ENCODE measurements at places on chromosomes 1 and 21.

- DNase-seq: peak; percentile 54
Observed at GRCh38 chr1:39508857-39509305, 17.4 kb downstream of the BMP8A start.

- DNase-seq: no peak
Observed at GRCh38 chr1:211985556-211986264, 49.6 kb downstream of the INTS7 start.

DNA sequence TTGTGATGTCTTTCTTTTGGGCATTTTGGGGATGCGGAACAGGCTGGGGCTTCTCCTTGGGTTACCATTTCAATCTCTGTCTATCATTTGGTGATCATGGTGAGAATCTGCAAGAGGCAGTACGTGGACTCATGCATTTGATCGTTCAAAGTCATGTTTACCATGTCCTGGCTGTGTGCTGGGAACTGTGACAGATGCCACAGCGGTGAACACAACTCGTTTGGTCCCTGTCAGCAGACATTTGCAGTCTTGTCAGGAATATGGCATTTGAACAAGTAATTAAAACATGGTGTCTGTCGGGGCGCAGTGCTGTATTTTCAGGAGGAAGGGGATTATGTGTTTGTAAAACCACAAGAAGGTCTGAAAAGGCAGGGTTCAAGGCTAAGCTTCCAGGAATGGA is 103.3 kb upstream of the IGSF21 start:
- no peak for DNase-seq

- DNase-seq: no peak
Observed at GRCh38 chr1:180911640-180912191, 981 bp upstream of the KIAA1614 start.
